NCI-H524 (cell line): ENCODE measurements at places on chromosomes 16 and 17.

DNA sequence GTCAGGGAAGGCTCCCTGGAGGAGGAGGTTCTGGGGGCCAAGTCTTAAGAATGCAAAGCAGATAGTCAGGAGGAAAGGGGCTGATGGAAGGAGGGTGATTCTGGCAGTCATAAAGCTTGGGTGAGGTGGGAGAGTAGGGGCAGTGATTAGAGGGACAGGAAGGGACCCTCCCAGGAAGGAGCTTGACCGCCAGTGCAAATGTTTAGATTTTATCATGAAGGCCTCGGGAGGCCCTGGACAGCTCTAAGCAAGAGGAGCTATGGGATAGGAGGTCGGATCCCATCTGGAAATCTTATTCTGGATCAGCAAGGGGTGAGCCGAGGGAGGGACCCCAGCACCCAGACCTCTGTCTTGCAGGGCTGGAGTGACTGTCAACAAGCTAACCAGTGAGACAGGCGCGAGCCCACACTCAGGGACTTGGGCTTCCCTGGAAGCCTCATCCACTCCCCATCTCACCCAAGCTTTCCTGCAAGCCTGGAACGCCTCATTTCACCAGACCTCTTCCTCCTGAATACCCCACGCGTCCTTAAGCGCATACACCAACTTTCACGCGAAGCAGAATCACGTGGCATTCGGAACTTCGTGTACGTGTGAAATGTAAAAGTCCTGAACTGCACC lies 52.0 kb upstream of the CBX4 start:
- no peak for DNase-seq

DNA sequence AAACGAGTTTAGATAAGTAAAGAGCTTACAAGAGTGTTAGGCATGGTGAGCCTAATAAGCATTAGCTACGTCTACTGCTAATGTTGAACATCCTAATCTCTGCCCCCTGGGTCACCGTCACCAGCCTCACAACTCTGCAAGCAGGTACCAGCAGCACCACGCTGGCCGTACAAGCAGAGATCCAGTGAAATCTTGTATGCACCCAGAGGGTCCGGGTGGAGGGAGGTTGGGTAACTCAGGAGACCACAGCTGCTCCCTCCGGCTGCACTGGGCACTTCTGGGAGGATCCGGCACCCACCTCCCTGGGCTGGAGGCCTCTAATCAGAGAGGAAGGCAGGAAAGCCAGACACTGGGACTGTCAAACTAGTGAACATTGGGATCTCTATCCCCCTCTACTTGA lies 8.4 kb upstream of the OR1F1 start:
- DNase-seq = no peak

DNA sequence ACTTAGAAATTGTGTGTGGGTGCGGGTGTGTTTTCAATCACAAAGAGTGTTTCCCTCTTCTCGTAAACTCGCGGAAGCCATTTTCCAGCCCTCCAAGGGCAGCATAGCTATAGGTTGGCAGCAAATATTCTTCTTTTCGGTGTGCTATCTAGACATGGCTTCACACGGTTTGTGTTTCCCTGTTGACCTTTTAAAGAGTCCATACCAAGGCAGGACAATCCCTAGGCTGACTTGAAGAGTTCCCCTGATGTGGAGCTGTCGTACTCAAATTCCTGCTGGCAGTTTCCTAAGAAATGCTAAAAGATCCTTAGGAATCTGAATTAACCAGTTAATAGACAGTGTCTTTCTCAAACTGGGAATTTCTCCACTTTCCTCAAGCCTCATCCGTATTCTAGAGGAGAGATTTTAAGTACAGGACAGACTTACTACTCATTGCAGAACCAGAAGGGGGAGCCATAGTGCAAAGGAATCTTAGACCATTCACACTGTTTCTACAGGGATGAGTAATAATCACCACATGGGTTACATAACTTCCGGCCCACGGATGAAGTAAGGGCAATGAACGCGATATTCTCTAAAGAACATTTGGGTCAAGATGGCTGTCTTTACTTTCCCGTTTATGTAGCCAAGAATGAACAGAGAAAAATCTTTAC lies 288.6 kb upstream of the ELAC2 start:
- DNase-seq = peak; percentile 0

- peak; percentile 18 for DNase-seq
Observed at GRCh38 chr16:28261942-28262341, 30.4 kb upstream of the SBK1 start.

DNA sequence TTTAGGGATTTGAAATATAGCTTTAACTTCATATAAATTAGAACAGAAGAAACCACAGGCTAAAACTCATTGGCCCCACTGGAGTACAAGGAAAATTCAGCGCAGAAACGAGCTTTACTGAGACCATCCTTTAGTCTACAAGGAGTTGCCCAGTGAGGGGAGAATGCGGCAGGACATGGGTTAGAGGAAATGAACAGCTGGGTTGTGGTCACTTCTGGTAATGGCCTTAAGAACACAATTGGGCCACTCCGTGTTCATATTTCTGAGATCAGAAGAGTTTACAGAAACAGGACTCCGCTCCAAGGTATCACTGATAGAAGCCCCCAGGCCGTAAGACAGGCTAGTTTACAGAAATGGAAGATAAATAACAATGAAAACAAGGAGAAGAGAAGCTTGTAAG lies 188.3 kb downstream of the ZFHX3 start:
- no peak for DNase-seq
